CD4-positive, alpha-beta T cell treated with Interleukin-10 for 1 hour (primary cell): ENCODE measurements at places on chromosomes 4 and X.

GRCh38 chr4:41796545-41797210 is 48.2 kb upstream of the PHOX2B start:
- no peak for DNase-seq

- no peak for DNase-seq
Observed at GRCh38 chr4:68180849-68181526, 51.3 kb upstream of the TMPRSS11F start.

DNA sequence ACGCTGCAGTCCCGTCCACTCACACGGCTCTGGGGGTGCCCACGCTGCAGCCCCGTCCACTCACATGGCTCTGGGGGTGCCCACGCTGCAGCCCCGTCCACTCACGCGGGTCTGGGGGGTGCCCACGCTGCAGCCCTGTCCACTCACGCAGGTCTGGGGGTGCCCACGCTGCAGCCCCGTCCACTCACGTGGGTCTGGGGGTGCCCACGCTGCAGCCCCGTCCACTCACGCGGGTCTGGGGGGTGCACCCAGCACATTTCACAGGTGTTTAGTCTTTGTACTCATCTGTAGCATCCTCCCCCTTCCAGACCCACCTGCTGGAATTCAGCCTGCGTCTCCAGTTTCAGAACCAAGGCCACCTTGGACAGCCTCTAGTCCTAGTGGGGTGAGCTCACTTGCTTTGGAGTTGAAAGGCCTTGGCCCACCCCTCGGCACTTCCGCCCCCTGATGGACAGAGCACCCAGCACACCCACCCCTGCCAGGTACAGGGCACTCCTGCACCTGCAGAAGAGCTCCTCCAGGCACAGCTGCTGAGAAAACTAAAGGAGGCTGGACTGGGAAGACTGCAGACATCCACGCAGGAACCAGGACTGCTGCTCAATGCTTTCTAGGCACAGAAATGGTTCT is 73.0 kb downstream of the ABLIM2 start:
- DNase-seq = no peak

- no peak for DNase-seq
Observed at GRCh38 chrX:8927066-8927635, 106.8 kb downstream of the FAM9B start.

DNA sequence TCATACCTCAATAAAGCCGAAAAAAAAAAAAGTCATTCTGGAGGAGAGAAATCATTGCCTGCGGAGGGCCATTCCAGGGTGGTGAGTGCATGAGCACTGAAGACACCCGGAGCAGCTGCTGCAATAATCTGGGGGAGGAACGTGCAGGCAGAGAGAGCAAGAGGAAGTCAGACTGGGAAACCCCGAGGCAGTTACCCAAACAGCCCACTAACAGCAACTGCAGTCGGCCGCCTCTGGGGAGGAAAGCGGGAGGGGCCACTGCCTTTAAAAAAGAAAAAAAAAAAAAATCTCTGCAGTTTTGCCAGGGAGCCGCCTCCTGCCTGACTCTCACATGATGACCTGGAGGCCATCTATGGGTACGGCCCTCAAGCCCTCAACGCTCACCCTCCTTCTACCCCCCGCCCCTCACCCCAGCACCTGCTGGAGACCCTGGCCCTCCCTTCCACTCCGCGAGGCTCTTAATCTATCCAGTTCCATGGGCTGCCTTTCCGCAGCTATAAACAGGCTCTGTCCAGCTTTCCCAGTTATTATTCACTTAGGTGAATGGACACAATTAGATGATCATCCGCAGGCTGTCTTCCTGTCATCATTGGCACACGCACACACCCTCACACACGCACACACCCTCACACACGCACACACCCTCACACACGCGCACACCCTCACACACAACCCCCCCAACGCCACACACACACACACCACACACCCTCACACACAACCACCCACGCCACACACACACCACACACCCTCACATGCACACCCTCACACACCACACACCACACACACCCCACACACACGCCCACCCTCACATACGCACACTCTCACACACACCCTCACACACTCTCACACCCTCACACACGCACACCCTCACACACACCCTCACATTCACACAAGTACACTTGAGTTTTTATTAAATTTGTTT is 3.4 kb upstream of the AVPR2 start:
- DNase-seq = peak; percentile 70

- DNase-seq = no peak
Observed at GRCh38 chr4:143921181-143921580, 15.8 kb upstream of the GYPE start.

DNA sequence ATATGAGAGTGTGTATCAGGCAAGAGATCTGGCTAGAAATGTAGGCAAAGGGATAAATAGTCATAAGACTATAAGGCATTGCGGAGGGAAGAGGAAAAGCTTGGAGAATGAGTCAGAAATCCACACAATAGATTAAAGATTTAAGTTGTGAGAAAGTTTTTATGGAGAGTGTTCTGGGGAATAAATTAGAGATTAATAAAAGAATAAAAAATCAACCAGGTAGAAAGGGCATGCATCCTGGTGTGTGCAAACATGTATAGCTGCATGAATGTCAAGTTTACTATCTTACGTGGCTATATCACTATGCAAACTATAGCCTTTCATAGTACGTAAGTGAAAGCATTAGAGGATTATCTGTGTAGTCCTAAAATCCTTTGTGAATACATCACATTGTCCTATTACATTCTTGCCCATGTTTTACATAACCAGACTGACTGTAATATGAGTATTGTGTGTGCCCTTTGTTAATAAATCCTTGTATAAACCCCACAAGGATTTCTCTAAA is 36.9 kb downstream of the SNCA start:
- DNase-seq = no peak

GRCh38 chrX:15755091-15755490 is 17.0 kb downstream of the CA5B start:
- DNase-seq = no peak

DNA sequence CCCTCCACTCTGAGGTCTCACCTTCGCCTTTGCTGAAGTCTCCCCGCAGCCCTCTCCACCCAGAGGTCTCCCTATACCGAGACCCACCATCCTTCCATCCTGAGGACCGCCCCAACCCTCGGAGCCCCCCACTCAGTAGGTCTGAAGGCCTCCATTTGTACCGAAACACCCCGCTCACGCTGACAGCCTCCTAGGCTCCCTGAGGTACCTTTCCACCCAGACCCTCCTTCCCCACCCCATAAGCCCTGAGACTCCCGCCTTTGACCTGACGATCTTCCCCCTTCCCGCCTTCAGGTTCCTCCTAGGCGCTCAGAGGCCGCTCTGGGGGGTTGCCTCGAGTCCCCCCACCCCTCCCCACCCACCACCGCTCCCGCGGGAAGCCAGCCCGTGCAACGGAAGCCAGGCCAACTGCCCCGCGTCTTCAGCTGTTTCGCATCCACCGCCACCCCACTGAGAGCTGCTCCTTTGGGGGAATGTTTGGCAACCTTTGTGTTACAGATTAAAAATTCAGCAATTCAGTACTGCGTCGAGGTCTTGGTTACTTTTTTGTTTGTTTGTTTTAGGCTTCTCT is 5.0 kb downstream of the SOD3 start:
- no peak for DNase-seq

DNA sequence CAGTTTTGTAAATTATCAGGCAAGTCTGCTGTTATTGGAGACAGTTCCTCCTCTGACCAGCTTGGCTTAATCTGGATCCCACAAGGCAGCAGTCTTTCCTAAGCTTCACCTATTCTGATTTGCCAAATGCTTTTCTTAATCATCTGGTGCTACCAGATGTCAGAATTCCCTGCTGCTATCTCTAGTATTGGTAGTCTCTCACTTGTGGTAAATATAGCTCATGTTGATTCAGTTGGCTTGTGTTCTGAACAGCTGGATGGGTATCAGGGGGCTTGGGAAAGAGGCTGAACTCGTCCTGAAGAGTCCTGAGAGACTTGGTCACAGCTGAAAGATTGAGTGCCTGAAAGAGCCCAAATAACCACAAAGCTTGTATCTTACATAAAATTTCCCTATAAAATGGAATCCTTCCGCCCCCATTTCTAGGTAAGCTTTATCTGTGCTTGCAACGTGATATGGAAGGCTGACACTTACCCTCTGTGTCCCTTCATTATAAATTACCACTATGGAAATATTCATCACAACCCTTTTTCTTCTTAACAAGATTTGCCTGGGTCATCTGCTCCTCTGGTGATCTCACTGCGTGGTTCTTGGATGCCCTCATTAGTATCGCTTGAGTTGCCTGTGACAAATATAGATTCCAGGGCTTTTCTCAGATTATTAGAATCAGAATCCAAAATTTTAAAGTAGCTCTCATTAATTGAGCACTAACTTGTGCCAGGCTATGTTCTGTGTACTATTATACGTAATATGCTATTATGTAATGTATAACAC is 104.1 kb upstream of the GPRIN3 start:
- DNase-seq = no peak

DNA sequence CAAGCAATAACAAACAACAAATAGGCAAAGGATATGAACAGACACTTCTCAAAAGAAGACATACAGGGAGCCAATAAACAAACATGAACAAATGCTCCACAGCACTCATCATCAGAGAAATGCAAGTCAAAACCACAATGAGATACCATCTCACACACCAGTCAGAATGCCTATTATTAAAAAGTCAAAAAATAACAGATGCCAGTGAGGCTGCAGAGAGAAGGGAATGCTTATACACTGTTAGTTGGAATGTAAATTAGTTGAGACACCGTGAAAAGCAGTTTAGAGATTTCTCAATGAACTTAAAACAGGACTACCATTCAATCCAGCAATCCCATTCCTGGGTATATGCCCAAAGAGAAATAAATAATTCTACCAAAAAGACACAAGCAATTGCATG is 129.8 kb upstream of the MAGEB2 start:
- DNase-seq = no peak

- DNase-seq = no peak
Observed at GRCh38 chr4:133565379-133565778, 416.3 kb downstream of the PCDH10 start.

GRCh38 chrX:12548341-12548740 is 242.9 kb upstream of the PRPS2 start:
- no peak for DNase-seq

DNA sequence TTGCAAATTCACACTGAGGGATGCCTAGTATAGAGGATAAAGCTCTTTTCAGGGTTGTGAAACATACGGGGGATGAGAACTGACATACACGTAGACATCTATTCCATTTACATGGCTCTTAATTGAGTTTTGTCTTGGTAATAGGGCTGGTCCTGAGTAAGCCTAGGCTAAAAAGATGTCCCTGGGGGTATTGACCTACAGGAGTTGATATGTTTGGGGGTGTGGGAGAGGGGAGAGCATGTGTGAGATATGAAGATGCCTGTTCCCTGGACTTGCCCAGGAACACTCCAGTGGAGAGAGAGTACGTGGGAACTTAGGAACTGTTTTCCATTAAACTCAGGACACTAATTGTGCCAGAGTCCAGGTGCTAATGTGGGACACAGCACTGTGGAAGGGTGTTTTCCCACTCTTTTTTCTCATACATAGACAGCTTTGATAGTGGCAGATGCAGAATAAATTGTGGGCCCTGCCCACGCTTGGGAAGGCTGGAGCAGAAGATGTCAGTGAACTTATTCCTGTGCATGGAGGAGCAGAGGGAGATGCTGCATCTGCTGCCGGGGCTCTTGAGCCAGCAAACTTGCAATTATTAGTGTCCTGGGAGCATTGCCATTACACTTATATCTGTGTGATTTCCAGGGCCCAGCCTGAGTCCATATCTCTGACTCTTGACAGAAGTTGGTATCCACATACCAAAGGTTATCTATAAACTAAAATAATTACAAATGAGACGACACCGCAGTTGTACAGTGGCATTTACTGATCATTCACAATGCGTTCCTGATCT is 20.7 kb downstream of the SYNPO2 start:
- DNase-seq = no peak

DNA sequence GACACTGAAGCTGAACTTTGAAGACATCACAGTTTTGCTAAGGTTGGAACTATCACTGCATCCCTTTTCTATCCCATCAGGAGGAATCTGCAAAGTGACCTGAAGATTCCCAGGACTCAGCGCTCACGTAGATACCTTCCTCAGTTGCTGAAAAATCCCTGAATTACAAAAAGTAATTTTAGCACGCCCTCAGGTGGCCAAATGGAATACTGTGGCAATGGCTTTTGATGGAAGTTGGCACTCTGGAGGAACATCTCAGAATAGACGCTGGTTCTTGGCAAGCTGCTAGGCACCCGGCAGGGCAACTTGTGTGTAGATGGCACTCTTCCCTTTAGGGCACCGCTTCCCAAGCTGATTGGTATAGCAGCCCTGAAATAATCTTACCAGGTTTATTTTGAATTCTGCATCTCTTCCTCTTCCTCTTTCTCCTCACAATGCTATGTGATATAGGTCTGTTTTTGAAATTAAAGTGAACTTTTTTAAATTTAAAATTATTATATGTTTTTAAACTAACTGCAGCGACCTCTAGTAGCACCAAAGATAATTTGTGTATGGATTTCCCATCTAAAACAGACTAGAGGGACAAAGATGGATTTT is 16.3 kb upstream of the ESX1 start:
- DNase-seq = peak; percentile 9

DNA sequence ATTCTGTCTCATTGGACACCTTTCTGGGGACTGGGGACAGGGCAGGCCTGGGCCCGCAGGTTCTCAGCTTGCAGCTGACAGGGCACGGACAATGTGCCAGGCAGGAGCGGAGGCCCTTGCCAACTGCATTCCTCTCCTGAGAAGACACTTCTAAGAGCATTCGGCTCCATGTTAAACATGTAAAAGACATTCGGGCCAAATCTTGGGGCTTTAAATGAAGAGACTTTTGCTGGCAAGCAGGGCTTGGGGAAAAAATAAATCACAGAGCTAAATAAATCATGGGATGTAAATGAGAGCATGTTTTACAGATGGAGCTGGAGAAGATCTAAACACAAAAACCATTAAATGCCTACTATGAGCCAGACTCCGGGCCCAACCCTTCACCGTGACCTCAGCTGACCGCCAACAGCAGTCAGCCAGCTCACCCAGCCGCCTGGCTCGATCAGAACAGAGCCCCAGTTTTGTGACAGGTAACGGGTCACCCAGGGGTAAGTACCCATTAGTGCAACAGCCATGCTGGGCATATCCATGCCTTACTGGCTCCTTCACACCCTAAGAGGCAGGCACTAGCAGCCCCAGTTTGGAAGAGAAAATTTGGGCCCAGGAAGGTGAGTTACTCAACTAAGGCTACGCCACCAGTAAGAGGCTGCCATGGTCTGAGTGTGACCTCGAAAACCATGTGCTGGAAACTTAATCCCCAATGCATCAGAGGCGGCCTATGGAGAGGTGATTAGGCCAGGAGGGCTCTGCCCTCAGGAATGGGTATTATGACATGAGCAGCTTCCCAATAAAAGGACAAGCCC is 14.7 kb downstream of the WDR1 start:
- no peak for DNase-seq

DNA sequence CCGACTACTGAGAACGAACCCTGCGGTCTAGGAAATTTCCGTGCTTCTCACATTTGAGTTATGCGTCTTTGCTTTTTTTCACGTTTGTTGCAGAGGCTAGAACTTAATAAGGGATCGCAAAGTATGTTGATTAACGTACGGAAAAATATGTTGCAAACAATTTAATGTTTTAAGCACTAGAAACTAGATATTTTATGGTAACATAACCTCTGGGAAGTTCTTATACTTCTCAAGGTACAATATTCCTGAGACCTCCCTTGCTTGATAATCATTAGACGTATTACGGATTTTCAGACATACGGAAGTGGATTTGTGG is 639 bp upstream of the PRDM5 start:
- DNase-seq = no peak
